Cardiac fibroblast (primary cell): ENCODE measurements at places on chromosomes 13 and 19.
A peak's percentile ranks its signal among the peaks of the same experiment; 100 is the strongest.

GRCh38 chr13:33865945-33866344 is 48.0 kb downstream of the RFC3 start:
- no peak for DNase-seq

DNA sequence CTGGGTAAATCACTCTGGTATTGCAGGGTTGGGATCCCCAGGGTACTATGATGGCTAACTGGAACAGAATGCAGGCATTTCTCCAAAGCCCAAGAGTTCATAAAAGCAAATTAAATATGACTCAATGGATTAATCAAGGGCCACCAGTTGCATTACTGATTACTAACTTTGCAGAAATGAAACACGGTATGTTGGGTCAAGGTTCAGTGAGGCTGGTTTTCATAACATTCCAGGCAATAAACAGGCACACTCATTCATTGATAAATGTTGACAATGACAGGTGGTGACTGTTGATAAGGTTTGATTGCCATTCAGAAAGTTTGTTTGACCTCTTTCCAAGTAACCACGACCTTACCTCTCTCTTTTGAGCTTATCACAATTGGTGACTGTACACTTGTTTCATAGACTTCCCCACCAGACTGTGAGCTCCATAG is 506 bp upstream of the AP1M1 start:
- peak; percentile 81 for DNase-seq

DNA sequence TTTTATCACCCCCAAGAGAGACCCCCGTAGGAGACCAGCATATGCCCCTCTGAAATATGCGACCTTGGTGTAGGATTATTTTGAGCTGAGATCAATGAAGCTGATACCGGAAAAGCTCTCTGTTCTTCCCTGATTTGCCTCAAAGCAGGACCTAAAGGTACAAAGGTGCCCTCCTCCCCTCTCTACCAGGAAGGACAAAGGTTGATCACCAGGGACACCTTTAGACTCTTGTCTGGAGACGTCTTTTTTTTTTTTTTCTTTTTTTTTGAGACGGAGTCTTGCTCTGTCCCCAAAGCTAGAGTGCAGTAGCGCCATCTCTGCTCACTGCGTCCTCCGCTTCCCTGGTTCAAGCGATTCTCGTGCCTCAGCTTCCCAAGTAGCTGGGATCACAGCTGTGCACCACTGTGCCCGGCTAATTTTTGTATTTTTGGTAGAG is 792 bp upstream of the PEX11G start:
- no peak for DNase-seq

- DNase-seq, result no peak
Measured at GRCh38 chr19:33622505-33622808, 704 bp downstream of the CHST8 start.

DNA sequence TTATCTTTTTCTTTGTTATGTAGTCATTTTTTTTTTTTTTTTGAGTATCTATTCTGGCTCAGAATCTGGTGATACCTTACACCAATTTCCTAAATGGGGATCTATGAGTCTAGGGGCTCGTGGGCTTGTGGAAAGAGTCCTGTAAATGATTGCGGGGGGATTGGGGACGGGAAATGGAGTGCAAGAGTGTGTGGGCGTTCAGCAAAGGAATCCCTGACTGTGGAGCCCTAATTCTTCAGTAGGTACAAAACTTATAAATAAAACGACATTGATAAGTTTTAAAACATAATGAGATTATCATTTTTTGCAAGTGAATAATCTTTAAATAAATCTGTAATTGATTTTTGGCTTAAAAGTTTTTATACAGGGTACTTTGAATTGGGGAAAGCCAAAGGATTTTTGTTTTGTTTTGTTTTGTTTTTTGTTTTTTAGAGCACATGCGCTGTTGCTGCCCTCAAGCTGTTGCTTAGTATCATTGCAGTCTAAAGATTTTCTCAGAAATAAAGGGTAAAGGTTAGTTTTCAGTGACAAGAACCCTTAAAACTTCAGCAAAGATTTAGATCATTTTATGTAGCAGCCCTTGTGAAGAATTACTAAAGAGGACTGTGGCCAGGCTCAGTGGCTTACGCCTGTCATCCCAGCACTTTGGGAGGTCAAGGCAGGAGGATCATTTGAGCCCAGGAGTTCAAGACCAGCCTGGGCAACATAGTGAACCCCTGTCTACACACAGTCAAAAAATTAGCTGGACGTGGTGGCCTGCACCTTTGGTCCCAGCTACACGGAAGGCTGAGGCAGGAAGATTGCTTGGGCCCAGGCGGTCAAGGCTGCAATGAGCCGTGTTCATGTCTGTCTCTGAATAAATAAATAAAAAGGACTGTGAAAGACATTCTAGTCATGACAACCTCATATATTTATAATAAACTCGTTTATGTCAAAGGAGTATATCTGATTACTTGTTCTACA is 1.7 kb downstream of the ERCC5 start:
- peak; percentile 70 for DNase-seq

- DNase-seq, result peak; percentile 54
Measured at GRCh38 chr13:42272115-42272803, at the start of gene AKAP11. TSS of gene AKAP11 (plus strand) at chr13:42272152. CDS start at chr13:42286349, 14,197 bp downstream.

DNA sequence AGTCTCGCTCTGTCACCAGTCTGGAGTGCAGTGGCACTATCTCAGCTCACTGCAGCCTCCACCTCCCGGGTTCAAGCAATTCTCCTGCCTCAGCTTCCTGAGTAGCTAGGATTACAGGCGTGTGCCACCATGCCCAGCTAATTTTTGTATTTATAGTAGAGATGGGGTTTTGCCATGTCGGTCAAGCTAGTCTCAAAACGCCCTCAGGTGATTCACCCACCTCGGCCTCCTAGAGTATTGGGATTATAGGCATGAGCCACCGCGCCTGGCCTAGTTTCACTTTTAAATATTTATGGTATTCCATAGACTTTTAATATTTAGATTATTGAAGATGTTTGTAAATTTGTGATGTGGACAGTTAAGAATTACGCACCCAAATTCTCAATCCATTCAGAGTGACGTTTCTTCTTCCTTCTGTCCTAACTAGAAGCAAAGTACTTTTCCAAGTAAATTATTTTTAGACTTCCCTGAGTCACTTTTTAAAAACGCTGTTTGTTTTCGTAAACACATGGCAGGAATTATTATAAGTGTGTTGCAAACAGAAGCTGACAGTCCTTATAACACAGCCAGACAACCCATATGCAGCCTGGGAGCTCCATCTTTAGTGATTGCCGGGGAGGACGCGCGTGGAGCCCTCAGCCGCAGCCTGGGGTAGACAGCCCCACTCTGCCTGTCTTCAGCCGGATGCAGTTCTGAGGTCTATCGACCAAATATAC is 131.7 kb downstream of the ATP11A start:
- no peak for DNase-seq

DNA sequence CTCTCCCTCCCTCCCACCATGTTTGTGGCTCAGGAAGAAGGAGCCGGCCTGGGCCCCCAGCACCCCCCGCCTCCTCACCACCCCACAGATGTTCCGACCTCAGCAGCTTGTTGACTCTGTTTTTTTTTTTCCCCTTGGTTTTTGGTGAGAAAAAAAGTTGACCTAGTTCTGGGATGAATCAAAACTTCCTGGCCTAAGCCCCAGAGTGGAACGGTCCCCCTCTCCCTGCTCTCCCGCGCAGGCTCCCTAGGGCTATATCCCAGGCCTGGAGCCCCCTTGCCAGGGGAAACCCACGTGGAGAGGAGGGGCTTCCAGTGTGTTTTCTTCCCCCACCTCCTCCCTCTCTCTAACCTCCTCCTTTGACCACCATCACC is 4.0 kb downstream of the COL5A3 start:
- peak; percentile 64 for DNase-seq

DNA sequence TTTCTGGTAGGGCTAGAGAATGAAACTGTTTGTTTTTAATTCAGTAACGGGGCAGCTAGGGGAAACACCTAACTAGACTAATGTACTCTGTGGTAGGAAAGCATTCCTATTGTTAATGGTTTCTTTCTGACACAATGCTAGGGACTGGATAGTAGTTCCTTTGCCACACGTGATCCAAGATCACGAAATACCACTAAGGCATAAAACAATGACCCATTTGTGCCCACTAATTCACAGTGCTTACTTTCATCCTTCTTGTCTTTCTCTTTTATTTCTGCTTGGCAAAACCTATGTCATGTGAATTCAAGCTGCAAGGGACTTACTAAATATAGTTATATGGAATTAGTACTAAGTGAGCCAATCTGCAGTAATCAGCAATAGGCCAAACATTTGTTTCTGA is 834.1 kb upstream of the SLITRK6 start:
- DNase-seq, result no peak

- no peak for DNase-seq
Measured at GRCh38 chr13:50213526-50213925, 198.3 kb downstream of the KCNRG start.

DNA sequence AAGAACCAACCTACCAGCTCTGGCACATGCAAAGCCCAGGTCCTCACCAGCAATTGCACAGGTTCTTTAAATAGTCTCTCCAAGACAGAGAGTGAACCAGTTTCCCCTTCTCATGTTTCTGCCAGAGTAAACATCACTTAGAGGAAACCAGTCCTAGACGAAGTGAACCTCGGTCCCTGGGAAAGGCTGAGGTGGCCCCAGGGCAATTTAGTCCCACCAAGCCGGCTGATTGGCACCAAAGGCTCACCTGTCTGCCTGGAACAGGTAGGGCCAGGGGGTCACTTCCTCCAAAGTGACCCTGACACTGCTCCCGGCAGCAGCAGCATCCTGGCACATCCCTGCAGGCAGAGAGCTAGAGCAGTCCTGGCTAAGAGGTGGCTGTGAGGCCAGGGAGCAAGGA is 122.9 kb upstream of the ZNF507 start:
- no peak for DNase-seq

DNA sequence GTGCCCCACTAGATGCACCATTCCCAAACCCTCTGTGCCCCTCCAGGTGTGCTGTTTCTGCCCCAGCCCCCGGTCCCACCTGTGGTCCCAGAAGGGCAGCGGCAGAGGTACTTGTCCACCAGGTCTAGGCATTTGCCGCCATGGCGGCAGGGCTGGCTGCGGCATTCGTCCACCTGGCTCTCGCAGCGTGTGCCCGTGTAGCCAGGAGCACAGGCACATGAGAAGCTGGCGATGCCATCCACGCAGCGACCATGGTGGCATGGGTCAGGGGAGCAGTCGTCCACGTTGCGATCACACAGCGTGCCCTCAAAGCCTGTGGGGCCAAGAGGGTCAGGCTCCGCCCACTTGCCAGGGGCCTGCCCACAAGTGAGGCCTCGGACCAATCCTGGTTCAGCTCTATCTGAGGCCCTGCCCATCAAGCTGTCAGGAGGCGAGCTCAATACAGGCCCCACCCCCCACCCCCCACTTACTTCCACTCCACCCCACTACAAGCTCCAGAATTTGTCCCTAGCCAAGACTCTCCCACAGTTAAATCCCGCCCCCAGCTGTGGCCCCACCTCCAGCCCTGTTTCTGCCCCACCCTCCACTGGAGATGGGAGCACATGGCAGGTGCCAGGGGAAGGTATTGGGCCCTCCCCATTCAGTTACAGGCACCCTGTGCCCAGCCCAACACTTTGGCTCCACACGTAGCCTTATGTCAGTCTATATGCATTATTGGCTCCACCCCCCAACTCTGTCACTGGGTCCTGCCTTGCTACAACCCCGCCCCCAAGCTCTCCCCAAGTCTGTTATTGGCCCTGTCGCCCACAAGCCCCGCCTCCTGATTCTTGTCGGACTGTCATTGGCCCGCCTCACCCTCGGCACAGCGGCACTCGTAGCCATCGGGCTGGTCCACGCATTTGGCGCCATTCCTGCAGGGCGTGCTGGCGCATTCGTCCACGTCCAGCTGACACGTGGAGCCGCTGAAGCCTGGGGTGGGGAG is 13.5 kb downstream of the NOTCH3 start:
- no peak for DNase-seq

GRCh38 chr19:35049456-35049855 is 7.9 kb downstream of the HPN start:
- no peak for DNase-seq

DNA sequence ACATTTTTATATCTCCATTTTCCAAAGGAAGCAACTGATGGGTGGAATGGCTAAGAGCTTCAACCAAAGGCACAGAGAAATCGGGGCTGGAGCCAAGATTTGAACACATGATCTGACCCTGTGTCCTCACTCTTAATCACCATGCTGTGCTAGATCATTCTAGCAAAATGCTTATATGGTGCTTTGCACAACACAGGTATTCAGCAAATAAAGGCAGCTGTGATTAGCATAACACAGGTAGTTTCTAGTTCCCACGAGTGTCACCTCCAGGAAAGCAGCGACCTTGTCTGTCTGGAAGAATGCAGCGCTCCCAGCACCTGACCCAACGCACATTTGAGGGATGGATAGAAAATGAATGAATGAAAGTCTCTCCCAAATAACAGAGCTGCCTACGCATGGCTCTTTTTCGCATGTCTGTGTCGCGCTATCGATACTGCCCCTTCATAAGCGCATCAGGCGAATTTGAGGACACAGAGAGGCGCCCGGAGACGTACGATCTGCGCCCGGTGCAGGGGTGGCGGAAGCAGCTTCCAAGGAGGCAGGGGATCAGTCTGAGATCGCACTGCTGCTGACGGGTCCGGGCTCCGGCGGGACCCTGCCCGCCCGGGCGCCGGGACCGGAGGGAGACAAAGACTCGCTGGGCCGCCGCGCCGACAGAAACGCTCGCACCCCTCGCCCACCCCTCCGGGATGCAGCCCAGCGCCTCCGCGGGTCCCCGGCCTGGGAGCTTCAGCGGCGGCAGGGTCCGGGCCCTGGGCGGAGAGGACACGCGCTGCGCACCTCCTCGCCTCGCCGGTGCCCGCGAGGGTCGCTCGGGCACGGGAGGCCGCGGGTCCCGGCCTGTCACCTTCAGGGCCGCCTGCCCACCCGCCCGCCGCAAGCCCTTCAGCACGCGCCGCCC is 609 bp downstream of the EPS15L1 start:
- DNase-seq, result peak; percentile 44

DNA sequence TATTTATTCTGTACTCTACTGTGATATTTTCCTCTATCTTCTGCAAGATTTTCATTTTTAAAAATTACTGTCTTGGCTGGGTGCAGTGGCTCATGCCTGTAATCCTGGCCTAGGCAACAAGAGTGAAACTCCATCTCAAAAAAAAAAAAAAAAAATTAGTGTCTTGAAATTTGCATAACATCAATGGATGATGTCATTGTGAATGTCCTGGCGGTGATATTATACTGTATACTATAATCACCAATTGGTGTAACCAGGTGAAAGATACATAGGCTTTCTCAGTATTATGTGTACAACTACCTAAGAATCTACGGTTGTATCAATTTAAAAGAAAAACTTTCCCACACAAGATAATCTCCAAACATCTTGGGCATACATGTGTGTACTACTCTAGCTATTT is 15.2 kb downstream of the ZNF331 start:
- DNase-seq, result no peak

DNA sequence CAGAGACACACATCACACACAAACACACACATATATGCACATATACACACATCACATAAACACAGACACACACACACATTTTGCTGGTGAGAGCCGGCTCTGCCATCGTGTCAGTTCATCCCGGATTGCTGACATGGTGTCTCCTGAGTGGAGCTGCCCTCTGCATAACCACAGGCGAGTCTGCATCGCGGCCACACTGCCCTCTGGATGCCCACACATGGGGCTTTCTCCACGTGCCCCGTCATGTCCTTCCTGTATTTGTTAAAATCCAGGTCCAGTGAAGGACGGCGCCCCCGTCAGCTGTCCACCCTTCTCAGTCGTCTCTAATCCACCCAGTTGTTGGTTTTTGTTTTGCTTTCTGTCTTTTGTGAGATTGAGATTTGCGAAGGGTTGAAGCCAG is 52.6 kb upstream of the F7 start:
- no peak for DNase-seq

GRCh38 chr13:47831265-47831664 is 169.8 kb downstream of the SUCLA2 start:
- peak; percentile 46 for DNase-seq

GRCh38 chr13:63901630-63902029 is 2486.0 kb upstream of the PCDH20 start:
- DNase-seq, result no peak

- DNase-seq, result peak; percentile 85
Measured at GRCh38 chr19:2385053-2385721, 25.1 kb downstream of the TMPRSS9 start.
